ENCODE measurements at places on chromosomes 16 and 17.

DNA sequence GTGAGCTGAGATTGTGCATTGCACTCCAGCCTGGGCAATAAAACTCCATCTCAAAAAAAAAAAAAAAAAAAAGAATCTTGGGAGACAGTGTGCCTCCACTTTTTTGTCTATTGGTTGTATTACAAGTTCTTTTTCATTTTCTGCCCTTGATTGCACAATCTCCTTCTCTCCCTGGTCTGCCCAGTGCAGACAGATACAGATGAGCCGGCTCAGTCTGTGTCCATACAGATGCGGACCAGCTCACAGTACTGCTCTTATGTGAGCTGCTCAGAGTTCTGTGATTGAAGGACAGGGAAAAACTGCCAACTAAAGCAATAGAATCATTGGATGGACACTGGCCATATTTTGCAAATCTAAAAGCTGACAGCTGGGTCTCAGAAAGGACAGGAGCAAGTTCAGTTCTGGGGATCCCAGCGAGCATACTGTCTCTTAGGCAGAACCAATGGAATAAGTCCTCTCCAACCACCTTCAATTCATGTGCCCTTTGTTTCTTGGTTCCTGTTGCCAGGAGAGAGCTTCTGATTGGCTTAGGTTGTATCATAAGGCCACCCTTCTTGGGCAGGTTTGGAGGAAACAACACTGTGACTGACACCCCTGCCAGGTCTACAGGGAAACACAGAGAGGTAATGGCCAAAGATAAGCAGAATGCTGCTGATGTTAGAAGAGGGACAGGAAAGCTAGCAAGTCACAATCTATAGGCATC, 495.6 kb upstream of the HSBP1 start:
- DNase-seq = no peak

GRCh38 chr16:8777217-8777616, 20.2 kb downstream of the TMEM186 start:
- DNase-seq = no peak

GRCh38 chr16:22191532-22192260, 14.4 kb upstream of the EEF2K start:
- DNase-seq = no peak

DNA sequence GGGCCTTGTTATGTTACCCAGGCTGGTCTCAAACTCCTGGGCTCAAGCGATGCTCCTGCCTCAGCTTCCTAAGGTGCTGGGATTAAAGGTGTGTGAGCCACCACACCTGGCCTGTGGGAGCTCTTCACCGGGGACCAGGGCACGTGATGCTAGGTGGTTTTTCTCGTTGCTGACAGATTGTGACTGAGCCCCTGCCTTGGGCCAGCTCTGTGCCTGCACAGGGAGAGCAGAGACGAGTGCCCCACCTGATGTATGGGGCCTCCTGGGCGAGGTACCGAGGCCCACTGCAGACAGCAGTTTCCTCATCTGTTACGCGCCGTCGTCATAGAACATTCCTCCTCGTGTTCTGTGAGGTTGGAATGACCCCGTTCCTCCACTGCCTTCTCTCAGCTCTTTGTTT, 280.7 kb downstream of the CPPED1 start:
- no peak for DNase-seq

Measured in RKO (cell line).